ENCODE measurements at places on chromosomes 2 and 18.

GRCh38 chr2:121887513-121888188 lies 132.2 kb downstream of the TSN start:
- DNase-seq = no peak
- H3K4me3 ChIP-seq = no peak overlapping the region
- H3K27ac ChIP-seq = no peak overlapping the region
- peaks cover 21% of the 10 kb centered on the region for H3K4me1 ChIP-seq

GRCh38 chr2:76667821-76668271 lies 854.3 kb downstream of the LRRTM4 start:
- peaks cover 21% of the 10 kb centered on the region for H3K4me1 ChIP-seq
- no peak overlapping the region for H3K4me3 ChIP-seq
- H3K36me3 ChIP-seq = no peaks in the 10 kb centered on the region
- peaks cover 2% of the 10 kb centered on the region for H3K27me3 ChIP-seq
- no peak for DNase-seq

- no peak overlapping the region for H3K27ac ChIP-seq
- no peak for DNase-seq
- peaks cover 6% of the 10 kb centered on the region for H3K4me1 ChIP-seq
- no peak overlapping the region for H3K4me3 ChIP-seq
These were observed 52.0 kb upstream of the CD226 start for GRCh38 chr18:69999656-70000055.

DNA sequence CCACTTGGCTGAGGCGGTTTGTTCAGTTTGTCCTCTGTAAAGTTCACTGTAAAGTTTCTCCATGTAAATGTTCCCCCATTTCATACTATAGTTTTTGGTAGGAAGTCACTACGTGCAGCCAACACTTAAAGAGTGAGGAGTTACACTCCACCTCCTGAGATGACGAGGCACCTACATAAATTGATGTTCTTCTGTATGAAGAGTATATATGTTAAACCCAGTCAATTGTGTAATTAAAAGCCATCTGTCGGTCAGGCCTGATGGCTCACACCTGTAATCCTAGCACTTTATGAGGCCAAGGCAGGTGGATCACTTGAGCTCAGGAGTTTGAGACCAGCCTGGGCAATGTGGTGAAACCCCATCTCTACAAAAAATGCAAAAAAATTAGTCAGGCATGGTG lies 7.6 kb downstream of the PIGN start:
- peaks cover 6% of the 10 kb centered on the region for H3K4me1 ChIP-seq
- H3K27ac ChIP-seq = peak overlapping the region; percentile 3
- peaks cover 2% of the 10 kb centered on the region for H3K36me3 ChIP-seq
- H3K27me3 ChIP-seq = no peaks in the 10 kb centered on the region
- no peak for DNase-seq

GRCh38 chr2:169819106-169819505 lies 5.6 kb downstream of the METTL5 start:
- H3K27ac ChIP-seq = peak overlapping the region; percentile 20
- no peaks in the 10 kb centered on the region for H3K27me3 ChIP-seq
- peaks cover 24% of the 10 kb centered on the region for H3K4me1 ChIP-seq
- DNase-seq = no peak
- peaks cover 75% of the 10 kb centered on the region for H3K36me3 ChIP-seq
- H3K4me3 ChIP-seq = no peak overlapping the region

- peaks cover 4% of the 10 kb centered on the region for H3K27me3 ChIP-seq
- no peak overlapping the region for H3K4me3 ChIP-seq
- H3K27ac ChIP-seq = no peak overlapping the region
These were observed 55.2 kb downstream of the UNC50 start for GRCh38 chr2:98663511-98664090.

DNA sequence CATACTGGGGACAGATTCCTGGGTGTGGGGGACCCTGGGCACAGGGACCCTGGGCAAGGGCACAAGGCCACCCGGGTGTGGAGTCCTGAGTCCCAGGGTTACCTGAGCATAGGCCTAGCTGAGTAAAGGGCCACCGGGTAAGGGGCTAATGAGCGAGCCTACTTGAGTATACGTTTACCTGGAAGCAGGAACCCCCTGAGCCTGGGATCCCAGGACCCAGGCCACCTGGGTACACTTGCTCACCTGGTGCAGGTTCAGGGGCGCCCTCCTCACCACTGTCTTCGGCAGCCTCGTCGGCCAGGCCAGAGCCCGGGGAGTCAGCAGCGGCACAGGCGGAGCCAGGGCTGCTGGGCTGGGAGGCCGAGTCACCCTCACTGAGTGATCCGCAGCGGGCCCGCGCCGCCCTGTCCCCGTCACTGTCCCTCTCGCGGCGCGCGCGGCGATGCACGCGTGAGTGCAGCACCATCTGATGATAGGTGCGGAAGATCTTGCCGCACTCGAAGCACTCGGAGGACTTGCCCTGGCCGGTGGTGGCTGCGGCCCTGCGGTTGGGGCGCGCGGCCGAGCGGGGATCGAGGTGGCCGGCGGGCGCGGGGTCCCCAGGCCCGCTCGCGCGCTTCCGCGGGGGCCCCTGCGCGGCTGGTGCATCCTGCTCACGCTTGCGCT lies 53.9 kb downstream of the ZNF516 start:
- H3K27me3 ChIP-seq = no peaks in the 10 kb centered on the region
- DNase-seq = no peak
- no peak overlapping the region for H3K27ac ChIP-seq

- no peak overlapping the region for H3K4me3 ChIP-seq
- H3K36me3 ChIP-seq = no peaks in the 10 kb centered on the region
- DNase-seq = no peak
- no peaks in the 10 kb centered on the region for H3K4me1 ChIP-seq
- no peak overlapping the region for H3K27ac ChIP-seq
These were observed 16.5 kb upstream of the FIGN start for GRCh38 chr2:163752267-163752666.

GRCh38 chr2:127560201-127560930 lies 24.9 kb downstream of the MYO7B start:
- H3K27ac ChIP-seq = no peak overlapping the region
- no peak for DNase-seq
- no peak overlapping the region for H3K4me3 ChIP-seq
- peaks cover 6% of the 10 kb centered on the region for H3K4me1 ChIP-seq
- H3K36me3 ChIP-seq = peaks cover 6% of the 10 kb centered on the region
- H3K27me3 ChIP-seq = peaks cover 24% of the 10 kb centered on the region

DNA sequence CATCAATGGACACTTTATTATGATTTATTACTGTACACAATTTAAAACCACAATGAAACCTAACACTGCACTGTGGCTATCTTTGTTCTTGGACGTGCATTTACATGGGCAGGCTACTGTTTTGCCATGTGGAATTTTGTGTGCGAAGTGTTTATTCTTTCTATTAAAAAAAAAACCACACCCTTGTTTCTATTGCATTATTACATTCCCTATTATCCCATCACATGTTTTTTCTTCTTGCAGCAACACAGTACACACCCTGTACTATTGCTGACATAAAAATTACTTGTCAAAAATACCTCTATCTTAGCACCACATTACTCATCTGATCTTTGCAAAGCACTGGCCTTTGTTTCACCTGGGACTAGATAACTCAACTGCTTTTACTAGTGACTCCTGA lies 1.5 kb downstream of the RNF152 start:
- peaks cover 21% of the 10 kb centered on the region for H3K4me1 ChIP-seq
- no peak for DNase-seq
- H3K36me3 ChIP-seq = peaks cover 41% of the 10 kb centered on the region
- H3K27ac ChIP-seq = no peak overlapping the region

- H3K27ac ChIP-seq = no peak overlapping the region
- H3K27me3 ChIP-seq = peaks cover 18% of the 10 kb centered on the region
- no peak for DNase-seq
- H3K36me3 ChIP-seq = no peaks in the 10 kb centered on the region
- H3K4me3 ChIP-seq = no peak overlapping the region
These were observed 20.1 kb upstream of the C2orf72 start for GRCh38 chr2:231017231-231017598.

- H3K27ac ChIP-seq = no peak overlapping the region
- no peak for DNase-seq
- H3K36me3 ChIP-seq = no peaks in the 10 kb centered on the region
- H3K4me3 ChIP-seq = no peak overlapping the region
These were observed 87.6 kb downstream of the PLCL1 start for GRCh38 chr2:197891897-197892442.

GRCh38 chr2:165911981-165912380 lies 41.6 kb downstream of the TTC21B start:
- DNase-seq = no peak
- peaks cover 61% of the 10 kb centered on the region for H3K36me3 ChIP-seq
- no peak overlapping the region for H3K4me3 ChIP-seq
- H3K27ac ChIP-seq = peak overlapping the region; percentile 39
- no peaks in the 10 kb centered on the region for H3K27me3 ChIP-seq

All from nephron progenitor cell (in vitro differentiated cells).